ENCODE measurements at places on chromosomes 2 and 18. TPM values are rescaled to one million over a fixed set of nuclear protein-coding genes. Genes with fewer than 3 reads are reported as not detected.

Gene C18orf54
- 1.2 TPM for total RNA-seq

Gene DAW1
- total RNA-seq = 0.13 TPM

Gene COL3A1
- total RNA-seq = 47.0 TPM

Gene OXER1
- 0.40 TPM for total RNA-seq

Gene SNED1
- total RNA-seq = 8.0 TPM

Gene PKP4
- 49.6 TPM for total RNA-seq

Gene ANKRD30BL
- not detected for total RNA-seq

Gene ACTG2
- total RNA-seq = 1.7 TPM

Gene ASIC4
- not detected for total RNA-seq

Gene MYO1B
- total RNA-seq = 16.8 TPM

Gene CAPN14
- 0.32 TPM for total RNA-seq

Gene ADGRF3
- 0.56 TPM for total RNA-seq

Gene ROCK1
- 31.4 TPM for total RNA-seq

Gene ACVR1C
- 0.54 TPM for total RNA-seq

Gene MAP3K20
- 402 TPM for total RNA-seq

Gene SCLY
- total RNA-seq = 8.6 TPM

Gene SLC11A1
- 4.4 TPM for total RNA-seq

Gene ITPRIPL1
- total RNA-seq = 1.0 TPM

Gene PSMG2
- total RNA-seq = 42.6 TPM

Gene NPPC
- total RNA-seq = 7.7 TPM

Gene GREB1
- total RNA-seq = 9.0 TPM
